ENCODE measurements at places on chromosomes 2 and 18. TPM values are rescaled to one million over a fixed set of nuclear protein-coding genes. Genes with fewer than 3 reads are reported as not detected.

DNA sequence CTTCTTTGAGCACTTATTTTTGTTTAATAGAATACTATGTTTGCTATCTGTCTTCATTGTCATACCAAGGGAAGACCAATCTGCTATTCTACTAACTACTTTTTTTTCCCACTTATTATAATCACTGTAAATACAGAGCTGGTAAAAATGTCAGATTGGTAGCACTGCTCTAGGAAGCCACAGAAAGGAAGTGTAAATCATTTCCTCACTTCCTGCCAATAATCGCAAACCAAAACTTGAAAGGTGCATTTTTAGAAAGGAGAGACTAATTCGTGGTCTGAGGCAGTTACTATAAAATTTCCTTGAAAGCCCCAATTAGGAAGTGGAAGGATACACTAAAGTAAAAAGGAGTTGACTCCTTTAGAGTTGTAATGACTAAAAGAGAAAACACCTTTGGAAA, 13.9 kb upstream of the THSD7B start:
- no peak for DNase-seq

DNA sequence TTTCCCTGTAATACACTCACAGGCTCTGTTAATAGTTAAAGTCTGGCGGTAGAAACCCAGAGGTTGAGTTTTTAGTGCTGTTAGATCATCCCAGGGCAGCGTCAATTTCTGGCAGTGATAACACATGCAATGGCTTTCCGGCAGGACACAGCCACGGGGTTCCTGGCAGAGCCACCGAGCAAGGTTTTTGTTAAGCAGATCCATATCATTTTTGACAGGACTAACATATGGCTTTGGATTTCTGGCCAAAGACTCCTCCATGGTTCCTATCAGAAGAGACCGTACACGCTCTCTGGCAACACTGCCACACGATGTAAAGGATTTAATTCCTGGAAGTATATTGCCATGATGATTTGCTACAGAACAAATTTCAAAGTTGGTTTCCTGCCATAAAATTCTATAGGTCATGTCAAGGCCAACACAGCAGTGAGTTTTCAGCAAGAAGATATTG, 854.3 kb downstream of the LRRTM4 start:
- no peak for DNase-seq

DNA sequence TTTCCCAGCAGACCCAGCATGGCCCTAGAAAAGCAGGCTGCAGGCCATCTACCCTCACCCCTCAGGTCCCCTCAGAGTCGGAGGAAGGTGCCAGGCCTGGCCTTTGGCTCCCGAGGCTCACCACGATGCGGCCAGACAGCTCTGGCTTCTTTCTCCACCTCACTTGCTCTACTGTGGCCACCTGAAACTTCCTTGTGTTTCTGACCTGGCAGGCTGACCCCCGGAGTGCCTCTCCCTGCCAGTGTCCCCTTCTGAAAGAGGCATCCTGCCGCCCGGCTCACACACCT, 375.0 kb upstream of the HS6ST1 start:
- DNase-seq = no peak

DNA sequence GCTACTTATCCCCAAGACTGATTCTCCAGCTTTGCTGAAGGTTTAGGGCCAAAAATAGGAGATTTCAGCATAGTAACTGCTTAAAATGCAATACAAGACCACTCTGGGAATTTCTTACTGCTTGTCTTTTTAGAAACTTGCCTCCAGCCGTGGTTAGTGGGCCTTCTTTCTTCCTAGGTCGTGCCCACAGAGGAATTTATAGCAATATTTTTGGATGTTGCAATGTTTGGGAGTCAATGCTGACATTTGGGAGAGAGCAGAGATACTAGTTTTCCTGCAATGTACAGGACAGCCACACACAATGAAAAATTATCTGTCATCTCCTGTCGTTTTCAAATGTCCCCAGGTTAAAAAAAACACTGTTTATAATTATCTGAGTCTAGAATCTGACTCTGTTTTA, 25.6 kb upstream of the CERS6 start:
- no peak for DNase-seq

GRCh38 chr2:240586919-240587800, 626 bp downstream of the CAPN10 start:
- DNase-seq = peak; percentile 33

DNA sequence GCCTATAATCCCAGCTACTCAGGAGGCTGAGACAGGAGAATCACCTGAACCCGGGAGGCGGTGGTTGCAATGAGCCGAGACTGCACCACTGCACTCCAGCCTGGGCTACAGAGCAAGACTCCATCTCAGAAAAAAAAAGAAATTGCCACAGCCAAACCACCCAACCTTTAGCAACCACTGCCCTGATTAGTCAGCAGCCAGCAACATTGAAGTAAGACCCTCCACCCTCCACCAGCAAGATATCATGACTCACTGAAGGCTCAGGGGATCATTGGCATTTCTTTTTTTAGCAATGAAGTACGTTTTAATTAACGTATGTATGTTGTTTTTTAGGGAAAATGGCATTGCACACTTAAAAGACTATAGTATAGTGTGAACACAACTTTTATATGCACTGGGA, 349.1 kb upstream of the ACVR2A start:
- no peak for DNase-seq

DNA sequence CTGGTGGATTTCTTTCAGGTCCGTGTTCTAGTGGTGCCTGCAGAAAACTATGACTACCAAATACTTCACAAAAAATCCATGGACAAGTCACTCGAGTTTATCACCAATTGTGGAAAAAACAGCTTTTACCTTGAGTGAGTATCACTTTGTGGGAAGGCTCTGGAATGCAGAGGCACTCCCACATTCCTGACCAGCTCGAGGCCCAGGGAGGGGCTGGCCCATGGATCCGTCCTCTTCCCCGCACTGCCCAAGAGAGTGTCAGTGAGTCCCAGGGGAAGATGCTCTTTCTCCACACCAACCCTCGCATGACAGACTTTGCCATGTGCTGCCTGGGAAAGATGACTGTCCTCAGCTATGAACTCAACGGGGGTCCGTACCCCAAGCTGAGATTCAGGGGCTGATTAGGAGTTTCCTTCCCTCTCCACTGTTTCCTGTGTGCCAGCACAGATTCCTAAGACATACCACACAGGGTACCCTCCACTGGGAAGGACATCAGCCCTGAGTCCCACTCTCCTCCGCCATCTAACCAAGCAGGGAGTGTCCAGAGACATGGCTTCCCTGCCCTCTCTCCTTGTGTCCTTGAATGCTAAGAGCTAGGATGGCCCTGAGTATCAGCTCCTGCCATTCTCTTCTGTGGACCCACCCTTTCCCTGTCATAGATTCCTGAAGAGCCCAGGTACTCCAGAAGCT, 155.9 kb downstream of the LAMA3 start:
- DNase-seq = no peak

DNA sequence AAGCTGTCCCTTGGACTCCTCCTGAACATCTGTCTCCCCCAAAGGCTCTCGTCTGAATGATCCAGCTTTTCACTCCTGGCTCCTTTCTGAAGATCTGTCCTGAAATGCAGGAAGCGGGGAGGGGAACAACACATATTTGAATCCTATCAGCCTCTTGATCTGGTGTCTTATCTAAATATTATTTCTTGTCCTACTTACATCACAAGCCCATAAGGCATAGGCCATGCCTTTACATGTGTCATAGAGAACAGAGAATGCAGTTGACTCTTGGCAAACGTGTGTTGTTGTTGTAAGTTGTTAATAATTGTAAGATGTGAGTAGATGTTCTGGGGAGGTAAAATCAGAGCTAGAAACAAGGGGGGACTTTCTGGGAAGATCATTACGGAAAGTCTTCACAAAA, 57.4 kb downstream of the GATA6 start:
- DNase-seq = no peak

DNA sequence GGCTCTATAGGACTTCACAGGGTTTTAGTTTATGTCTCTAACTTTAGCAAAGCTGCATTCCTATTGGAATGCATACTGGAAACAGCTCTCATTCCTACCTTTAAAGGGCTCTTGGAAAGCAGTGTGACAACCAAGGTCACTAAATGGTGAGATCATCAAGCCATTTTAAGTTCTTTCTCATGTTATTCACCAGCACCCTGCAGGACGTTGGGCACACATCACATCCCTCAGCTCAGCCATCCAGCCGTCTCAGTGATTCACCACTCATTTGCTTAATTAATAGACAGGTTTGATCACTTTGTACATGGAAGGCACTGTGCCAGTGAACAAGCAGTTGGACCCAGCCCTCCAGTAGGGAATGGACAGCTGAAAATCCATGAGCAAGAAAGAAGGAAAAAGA, 32.2 kb upstream of the RBM44 start:
- no peak for DNase-seq

DNA sequence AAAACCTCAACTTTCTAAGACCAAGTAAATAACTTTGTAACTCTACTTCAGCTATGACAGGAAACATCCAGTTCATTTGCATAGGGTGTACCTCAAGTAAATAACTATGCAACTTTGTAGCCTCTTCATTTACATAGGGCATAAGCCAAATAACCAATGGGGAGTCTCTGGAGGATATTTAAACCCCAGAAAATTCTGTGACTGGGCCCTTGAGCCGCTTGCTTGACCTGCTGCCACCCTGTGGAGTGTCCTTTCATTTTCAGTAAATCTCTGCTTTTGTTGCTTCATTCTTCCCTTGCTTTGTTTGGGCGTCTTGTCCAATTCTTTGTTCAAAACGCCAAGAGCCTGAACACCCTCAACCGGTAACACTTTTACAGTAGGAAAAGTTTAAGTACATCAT, 1112.7 kb upstream of the NRXN1 start:
- no peak for DNase-seq

Gene SCYGR2
- not detected for total RNA-seq

Gene ANAPC1
- total RNA-seq = 68.5 TPM

Gene EVX2
- 3.1 TPM for total RNA-seq

Gene C2orf78
- 18.6 TPM for total RNA-seq

Gene ACP1
- 135 TPM for total RNA-seq

Gene RRM2
- total RNA-seq = 7.2 TPM

Gene CIB4
- total RNA-seq = 8.7 TPM

Gene SRD5A2
- total RNA-seq = 1.4 TPM

Data from testis (tissue), 5 donors.